Lung microvascular endothelial cell (primary cell): ENCODE measurements at places on chromosomes 16 and 17. TPM values are rescaled to one million over a fixed set of nuclear protein-coding genes. Genes with fewer than 3 reads are reported as not detected.
A peak's percentile ranks its signal among the peaks of the same experiment; 100 is the strongest.

DNA sequence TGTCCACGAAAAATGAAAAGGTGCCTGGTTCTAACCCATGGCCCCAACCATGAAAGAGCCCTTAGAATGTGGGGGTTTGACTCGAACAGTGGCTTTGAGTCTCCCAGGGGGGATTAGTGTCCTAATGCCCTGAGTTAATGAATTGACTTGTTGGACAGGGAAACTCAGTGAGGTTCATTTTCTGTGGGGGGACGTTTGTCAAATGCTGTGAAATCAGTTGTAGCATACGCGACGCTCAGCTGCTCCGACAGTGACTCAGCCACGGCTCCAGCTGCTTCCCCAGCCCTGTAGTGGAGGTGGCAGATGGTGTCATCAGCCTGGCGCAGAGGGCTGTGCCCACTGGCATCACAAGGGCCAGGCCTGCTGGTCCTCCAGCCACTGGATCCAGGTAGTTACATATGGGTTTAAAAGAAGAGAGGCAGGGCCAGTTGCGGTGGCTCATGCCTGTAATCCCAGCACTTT is 3.9 kb upstream of the TMEM235 start:
- peak; percentile 51 for DNase-seq

- DNase-seq, result no peak
Observed at GRCh38 chr17:17569691-17570090, 21.8 kb downstream of the PEMT start.

GRCh38 chr17:52383493-52384100 is 225.1 kb upstream of the CA10 start:
- peak; percentile 90 for DNase-seq

The KCNAB3 gene
- 0.22 and 0.40 TPM in 2 replicates for total RNA-seq

The HLF gene
- not detected in 2 replicates for total RNA-seq

The CES4A gene
- 1.1 and 1.2 TPM in 2 replicates for total RNA-seq
